ENCODE measurements at places on chromosomes 3 and 15. TPM values are rescaled to one million over a fixed set of nuclear protein-coding genes. Genes with fewer than 3 reads are reported as not detected.

DNA sequence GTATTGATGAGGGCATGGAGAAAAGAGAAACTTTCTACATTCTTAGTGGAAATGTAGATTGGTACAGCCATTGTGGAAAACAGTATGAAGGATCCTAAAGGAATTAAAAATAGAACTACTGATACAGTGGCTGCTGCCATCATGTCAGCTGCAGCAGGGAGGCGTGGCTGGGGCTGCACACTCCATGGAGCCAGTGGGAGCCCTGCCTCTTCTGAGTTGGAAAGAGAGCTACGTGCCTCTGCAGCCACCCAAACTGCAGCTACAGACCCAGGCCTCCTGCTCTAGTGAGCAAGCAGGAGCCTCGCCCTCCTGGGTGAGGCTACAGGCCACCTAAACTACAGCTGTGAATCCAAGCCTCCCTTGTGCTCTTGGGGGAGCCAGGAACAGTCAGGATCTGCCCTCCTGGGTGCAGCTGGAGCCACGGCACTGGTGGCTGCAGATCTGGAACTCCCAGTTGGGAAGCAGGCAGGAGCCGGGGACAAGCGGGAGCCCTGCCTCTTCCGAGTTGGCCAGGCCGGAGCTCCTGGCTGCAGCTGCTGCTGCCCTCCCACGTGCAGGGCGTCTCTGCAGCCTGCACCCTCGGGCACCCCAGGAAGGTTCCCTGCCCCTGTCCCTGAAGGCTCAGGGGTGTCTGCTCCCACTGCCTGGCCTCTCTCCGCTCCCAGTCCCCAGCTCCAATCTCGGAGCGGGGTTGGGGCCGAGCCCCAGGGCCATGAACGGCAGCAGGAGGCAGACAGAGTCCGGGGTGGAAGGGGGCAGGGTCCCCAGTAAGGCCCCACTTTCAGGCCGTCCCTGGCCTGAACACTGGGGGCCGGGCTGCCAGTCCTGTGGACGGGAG lies 64.5 kb downstream of the THBS1 start:
- H3K4me1 ChIP-seq = no peaks in the 10 kb centered on the region
- H3K27ac ChIP-seq = no peak overlapping the region
- H3K4me3 ChIP-seq = no peak overlapping the region
- H3K36me3 ChIP-seq = no peaks in the 10 kb centered on the region

SERPINI2 gene
- 0.33 TPM for total RNA-seq

ASB14 gene
- total RNA-seq = not detected

- H3K27ac ChIP-seq = no peak overlapping the region
- no peak for DNase-seq
- H3K27me3 ChIP-seq = no peaks in the 10 kb centered on the region
- 0 out of 2 replicates have a peak, but pooled peaks cover 3% of the 10 kb centered on the region for H3K4me1 ChIP-seq
- no peaks in the 10 kb centered on the region for H3K36me3 ChIP-seq
- H3K4me3 ChIP-seq = no peak overlapping the region
Measured at GRCh38 chr3:150249779-150250470, 158.2 kb upstream of the TSC22D2 start.

MBD4 gene
- total RNA-seq = 42.2 TPM

FRG2C gene
- total RNA-seq = not detected

GRCh38 chr3:87798567-87798947 lies 260.2 kb downstream of the CGGBP1 start:
- H3K4me1 ChIP-seq = no peaks in the 10 kb centered on the region
- H3K4me3 ChIP-seq = no peak overlapping the region
- no peak for DNase-seq
- no peak overlapping the region for H3K27ac ChIP-seq
- no peaks in the 10 kb centered on the region for H3K27me3 ChIP-seq
- no peaks in the 10 kb centered on the region for H3K36me3 ChIP-seq

GRCh38 chr3:29169451-29169850 lies 111.4 kb upstream of the RBMS3 start:
- H3K27me3 ChIP-seq = no peaks in the 10 kb centered on the region
- no peak overlapping the region for H3K27ac ChIP-seq
- no peaks in the 10 kb centered on the region for H3K4me1 ChIP-seq
- no peak for DNase-seq
- H3K4me3 ChIP-seq = no peak overlapping the region
- H3K36me3 ChIP-seq = no peaks in the 10 kb centered on the region

COMMD4 gene
- total RNA-seq = 98.9 TPM

DNA sequence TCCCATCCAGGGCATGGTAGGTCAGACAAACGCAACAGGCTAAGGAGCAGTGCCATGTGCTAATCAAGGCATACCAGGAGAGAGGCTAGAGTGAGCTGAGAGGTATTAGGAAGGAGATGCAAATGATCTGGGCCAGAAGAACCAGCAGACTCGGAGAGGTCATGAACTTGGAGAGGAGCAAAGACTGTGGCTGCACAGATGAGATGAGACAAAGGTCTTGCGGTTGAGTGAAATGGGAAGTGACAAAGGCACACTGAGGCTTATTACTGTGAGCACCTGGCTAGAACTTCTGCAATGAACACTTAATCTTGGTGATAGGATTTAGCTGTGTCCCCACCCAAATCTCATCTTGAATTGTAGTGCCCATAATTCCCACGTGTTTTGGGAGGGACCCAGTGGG lies 380.2 kb downstream of the ULK4 start:
- no peaks in the 10 kb centered on the region for H3K36me3 ChIP-seq
- H3K27ac ChIP-seq = no peak overlapping the region
- DNase-seq = peak; percentile 57
- peaks cover 9% of the 10 kb centered on the region for H3K4me1 ChIP-seq
- no peaks in the 10 kb centered on the region for H3K27me3 ChIP-seq

DNA sequence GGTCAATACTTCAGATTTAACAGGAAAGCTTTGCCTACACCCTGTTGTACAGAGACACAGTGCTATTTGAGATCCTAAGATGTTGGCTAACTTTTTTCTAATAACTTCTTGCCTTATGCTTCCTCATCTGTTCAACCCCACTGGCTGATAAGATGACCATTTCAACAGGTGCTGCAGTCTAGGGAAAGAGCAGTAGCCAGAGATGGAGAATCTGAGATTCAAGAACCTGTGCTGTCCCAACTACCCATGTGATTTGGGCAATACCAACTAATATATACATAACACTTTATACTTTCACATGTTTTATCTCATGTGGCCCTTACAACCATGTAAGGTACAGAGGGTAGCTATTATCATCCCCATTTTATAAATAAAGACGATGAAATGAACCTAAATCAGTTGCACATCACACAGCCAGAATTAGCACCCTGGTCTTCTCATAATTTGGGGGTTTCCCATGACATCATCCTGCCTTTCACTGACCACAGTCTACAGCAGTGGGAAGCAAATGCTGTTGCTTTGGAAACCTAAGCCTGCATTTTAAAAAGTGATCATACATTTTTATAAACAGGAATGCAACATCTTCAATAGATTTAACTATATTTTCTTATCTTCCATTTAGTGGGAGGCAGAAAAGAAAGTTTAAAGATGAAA lies 9.7 kb downstream of the TTC23 start:
- DNase-seq = peak; percentile 49
- H3K36me3 ChIP-seq = no peaks in the 10 kb centered on the region
- no peaks in the 10 kb centered on the region for H3K27me3 ChIP-seq
- H3K4me1 ChIP-seq = peaks cover 12% of the 10 kb centered on the region

UBA5 gene
- total RNA-seq = 33.6 TPM

DNA sequence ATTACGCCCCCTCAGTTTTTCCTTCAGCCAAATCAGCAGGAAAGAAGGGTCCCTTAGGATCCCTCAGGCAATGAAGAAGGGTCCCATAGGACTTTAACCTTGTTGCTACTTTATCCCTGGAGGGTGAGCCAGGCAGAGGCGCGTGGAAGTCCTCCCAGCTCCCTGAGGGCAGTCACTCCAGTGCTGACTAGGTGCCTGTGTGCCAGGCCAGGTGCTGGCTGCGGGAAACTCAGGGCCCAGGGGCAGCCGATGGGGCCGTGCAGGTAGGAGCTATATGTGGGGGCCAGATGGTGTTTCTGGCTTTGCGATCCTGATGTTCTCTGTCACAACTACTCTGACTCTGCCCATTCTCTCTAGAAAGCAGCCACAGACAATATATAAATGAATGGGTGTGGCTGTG lies 42.8 kb upstream of the IQSEC1 start:
- H3K4me3 ChIP-seq = no peak overlapping the region
- H3K4me1 ChIP-seq = peaks cover 5% of the 10 kb centered on the region
- DNase-seq = no peak
- H3K27ac ChIP-seq = no peak overlapping the region

DNA sequence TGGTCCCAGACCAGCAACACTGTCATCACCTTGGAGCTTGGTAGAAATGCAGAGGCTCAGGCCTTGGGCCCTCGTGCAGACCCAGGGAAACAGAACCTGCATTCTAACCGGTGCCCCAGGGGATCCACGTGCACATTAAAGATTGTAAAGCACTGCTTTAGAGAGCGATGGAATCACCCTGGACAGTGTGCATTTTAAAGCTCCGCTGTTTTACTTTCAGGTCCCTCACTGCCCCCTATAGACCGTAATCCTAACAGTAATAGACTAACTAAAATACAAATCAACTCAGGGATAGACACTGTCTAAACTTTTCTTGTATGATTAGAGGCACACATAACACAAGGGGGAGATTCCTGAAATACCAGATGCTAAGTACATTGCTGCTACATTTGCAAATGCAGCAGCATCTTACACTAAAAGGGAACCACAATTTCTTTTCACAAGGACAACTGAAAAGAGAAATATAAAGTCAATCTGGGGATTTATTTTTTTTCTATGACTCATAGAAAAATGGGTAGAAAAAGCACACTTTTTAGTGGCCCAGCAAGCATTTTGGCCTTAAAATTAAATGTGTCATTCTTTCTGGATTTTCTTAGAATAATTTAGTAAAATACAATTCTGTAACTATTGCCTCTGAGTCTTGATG lies 10.5 kb upstream of the SH3GL3 start:
- H3K36me3 ChIP-seq = no peaks in the 10 kb centered on the region
- H3K27me3 ChIP-seq = no peaks in the 10 kb centered on the region
- no peak for DNase-seq
- H3K27ac ChIP-seq = no peak overlapping the region
- H3K4me3 ChIP-seq = no peak overlapping the region

GRCh38 chr15:64779024-64779423 lies 3.6 kb upstream of the RBPMS2 start:
- H3K4me3 ChIP-seq = no peak overlapping the region
- H3K27me3 ChIP-seq = peaks cover 7% of the 10 kb centered on the region
- H3K27ac ChIP-seq = no peak overlapping the region
- no peaks in the 10 kb centered on the region for H3K36me3 ChIP-seq

C3orf85 gene
- total RNA-seq = not detected

SMCO1 gene
- not detected for total RNA-seq

GRCh38 chr3:17420668-17421067 lies 321.8 kb downstream of the TBC1D5 start:
- no peaks in the 10 kb centered on the region for H3K36me3 ChIP-seq
- no peak overlapping the region for H3K27ac ChIP-seq
- no peak overlapping the region for H3K4me3 ChIP-seq
- H3K27me3 ChIP-seq = no peaks in the 10 kb centered on the region
- peaks cover 6% of the 10 kb centered on the region for H3K4me1 ChIP-seq

DNA sequence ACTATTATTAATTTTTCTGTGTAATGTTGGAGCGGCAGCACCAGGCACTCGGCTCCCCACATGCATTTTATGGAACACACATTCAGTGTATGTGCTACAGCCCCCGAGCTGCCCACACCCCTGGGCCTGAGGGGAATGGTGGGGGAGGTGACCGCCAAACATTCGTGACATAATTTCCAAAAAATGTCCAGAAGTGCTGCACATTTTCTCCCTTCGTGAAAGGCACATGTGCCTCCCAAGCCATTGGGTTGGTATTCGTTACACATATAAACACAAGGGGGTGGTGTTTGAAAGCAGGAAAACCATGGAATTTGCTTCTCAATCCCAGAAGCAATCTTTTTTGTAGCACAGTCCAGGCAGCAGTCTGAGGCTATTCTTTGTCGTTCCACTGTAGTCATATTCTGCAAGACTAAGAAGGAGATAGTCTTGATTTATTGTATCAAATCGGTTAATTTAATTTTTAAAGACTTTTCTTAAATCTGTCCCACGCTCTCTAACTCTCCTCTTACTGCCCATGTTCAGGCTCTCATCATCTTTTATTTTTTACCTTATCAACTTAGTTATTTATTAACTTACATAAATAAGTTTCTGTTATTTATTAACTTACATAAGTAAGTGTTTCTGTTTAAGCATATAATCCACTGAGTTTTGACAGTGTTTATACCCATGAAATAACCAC lies 39.2 kb upstream of the POLR2M start:
- no peak overlapping the region for H3K4me3 ChIP-seq
- H3K27ac ChIP-seq = no peak overlapping the region
- no peak for DNase-seq
- no peaks in the 10 kb centered on the region for H3K36me3 ChIP-seq
- H3K4me1 ChIP-seq = no peaks in the 10 kb centered on the region
- no peaks in the 10 kb centered on the region for H3K27me3 ChIP-seq

GRCh38 chr3:134544316-134544715 lies 58.5 kb downstream of the CEP63 start:
- no peak for DNase-seq
- no peak overlapping the region for H3K4me3 ChIP-seq

COL6A6 gene
- total RNA-seq = not detected

GRCh38 chr3:13308380-13308801 lies 111.7 kb downstream of the NUP210 start:
- no peaks in the 10 kb centered on the region for H3K36me3 ChIP-seq
- no peak overlapping the region for H3K4me3 ChIP-seq
- H3K27ac ChIP-seq = no peak overlapping the region
- DNase-seq = no peak
- H3K27me3 ChIP-seq = no peaks in the 10 kb centered on the region
- no peaks in the 10 kb centered on the region for H3K4me1 ChIP-seq

DNA sequence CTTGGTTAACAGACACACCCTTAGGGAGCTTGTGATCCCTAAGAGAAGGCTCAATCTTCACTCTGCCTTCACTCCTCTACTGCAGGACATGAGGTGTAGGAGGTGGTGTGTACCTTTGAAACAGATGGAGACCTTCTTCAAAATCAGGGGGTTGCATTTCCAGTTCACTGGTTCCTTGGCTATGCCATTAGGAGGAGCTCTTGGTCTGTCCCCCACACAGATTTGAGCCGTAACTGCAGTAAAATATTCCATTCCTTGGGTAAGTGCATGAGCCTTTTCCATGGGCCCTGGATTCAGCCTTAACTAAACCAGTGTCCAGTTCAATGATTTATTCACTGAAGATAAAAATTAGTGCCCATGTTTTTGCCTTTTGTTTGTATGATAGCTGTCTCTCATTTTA lies 144.6 kb downstream of the MCTP2 start:
- no peak overlapping the region for H3K4me3 ChIP-seq
- H3K27me3 ChIP-seq = no peaks in the 10 kb centered on the region
- H3K4me1 ChIP-seq = no peaks in the 10 kb centered on the region
- H3K27ac ChIP-seq = no peak overlapping the region
- no peak for DNase-seq

Data from GM12878 (cell line).